ENCODE measurements at places on chromosomes 4 and X.

- DNase-seq: no peak
Measured at GRCh38 chr4:122576261-122577188, 44.3 kb downstream of the IL21 start.

- no peak for DNase-seq
Measured at GRCh38 chr4:120355881-120356280, 289.2 kb upstream of the MAD2L1 start.

DNA sequence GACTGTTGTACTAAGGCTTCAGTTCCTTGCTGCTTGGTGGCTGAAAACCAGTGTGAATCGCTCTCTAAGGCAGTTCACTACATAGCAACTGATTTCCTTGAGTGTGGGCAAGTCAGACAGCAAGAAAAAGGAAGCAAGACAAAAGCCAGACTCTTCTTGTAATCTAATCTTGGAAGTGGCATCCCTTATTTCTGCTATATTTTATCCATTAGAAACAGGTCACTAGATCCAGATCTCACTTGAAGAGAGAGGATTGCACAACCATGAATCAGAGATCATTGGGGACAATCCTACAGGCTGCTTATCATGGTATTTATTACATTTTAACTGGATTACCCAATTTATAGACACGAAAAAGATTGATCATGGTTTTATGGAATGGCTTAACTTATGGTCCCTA is 684.5 kb downstream of the GRID2 start:
- DNase-seq: no peak

DNA sequence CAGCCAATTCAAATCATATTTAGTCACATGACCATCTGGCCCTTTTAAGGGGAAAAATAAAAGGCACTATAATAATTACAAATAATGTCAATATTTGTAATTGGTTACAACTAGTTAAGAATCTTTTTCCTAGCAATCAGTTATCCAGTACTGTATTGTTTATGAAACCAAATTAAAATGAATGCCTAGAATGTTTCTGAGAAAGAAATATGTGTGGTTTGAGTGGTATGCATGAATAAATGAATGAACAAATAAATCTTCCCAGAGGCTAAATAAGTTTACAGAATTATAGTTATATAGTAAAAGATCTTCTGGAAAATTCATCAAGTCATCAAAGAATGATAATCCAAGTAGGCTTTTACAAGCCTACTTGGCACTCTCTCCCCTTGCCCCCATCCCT is 55.8 kb upstream of the F8A3 start:
- no peak for DNase-seq

- DNase-seq: no peak
Measured at GRCh38 chr4:86108137-86108536, 251.7 kb downstream of the MAPK10 start.

DNA sequence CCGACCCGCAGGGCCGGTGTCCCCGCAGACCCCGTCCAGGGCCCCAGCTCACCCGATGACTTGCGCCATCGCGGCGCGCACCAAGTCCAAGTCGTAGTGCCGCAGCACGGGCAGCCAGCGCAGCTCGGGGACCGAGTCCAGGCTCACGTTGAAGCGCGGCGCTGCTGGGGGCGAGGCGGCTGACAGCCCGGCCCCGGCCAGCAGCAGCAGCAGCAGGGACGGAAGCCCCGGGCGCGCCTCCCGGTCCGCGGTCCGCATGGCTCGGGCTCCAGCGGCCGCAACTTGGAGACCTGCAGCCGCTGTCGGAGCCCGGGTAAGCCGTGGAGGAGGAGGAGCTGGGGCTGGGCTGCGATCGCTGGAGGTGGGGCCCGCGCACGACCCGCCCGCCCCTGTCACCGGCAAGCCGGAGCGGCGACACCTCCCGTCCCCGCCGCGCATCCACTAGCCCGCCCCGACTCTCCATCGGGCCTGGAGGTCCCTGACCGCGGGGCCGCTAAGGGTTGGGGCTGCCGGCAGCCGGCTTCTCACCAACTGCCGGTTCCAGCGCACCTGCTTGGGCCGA is at the start of gene NAAA:
Gene NAAA (minus strand): TSS at position 322 of the 562 bp plus-strand sequence. CDS start 64 bp downstream, at position 258.
- DNase-seq: peak; percentile 69

GRCh38 chr4:15755321-15756155 is 22.6 kb upstream of the CD38 start:
- no peak for DNase-seq

DNA sequence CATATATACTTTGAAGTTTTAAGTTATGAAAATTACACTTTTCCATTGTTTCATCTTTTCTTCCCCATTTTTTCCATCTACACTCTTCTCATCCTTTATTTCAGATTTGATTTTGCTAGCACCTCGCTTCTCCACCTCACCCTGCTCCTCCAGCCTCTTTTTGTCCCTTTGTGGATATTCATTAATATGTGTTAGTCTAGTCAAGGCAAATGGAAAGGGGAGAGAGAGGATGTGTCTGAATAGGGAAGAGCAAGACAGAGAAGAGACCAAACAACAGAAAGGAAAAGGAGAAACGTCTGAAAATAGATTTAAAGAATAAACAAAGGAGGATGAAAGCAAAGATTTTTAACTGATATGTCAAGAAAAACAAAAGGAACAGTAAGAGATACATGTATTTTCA is 24.1 kb downstream of the GPM6A start:
- no peak for DNase-seq

DNA sequence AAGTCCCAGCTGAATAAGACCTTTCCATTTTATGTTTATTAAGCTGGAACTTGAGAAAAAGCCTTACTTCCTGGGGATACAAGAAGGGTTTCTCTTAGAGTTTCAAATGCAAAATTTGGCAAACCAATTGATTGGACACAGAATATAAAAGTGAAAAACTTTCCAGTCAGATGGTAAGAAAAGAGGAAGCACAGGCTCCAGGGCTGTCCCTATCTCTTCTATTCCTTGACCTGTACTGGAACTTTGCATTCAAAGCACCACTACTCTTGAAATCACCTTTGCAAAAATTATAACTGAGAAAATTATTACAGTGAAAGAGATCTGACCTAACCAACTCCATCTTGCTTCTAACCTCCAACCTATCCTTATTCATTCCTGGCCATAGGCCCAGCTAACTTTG is 11.7 kb downstream of the PROM1 start:
- no peak for DNase-seq

GRCh38 chrX:73977542-73978169 is 326.3 kb upstream of the ZCCHC13 start:
- no peak for DNase-seq

- DNase-seq: no peak
Measured at GRCh38 chr4:110503270-110504083, 27.5 kb downstream of the ENPEP start.

DNA sequence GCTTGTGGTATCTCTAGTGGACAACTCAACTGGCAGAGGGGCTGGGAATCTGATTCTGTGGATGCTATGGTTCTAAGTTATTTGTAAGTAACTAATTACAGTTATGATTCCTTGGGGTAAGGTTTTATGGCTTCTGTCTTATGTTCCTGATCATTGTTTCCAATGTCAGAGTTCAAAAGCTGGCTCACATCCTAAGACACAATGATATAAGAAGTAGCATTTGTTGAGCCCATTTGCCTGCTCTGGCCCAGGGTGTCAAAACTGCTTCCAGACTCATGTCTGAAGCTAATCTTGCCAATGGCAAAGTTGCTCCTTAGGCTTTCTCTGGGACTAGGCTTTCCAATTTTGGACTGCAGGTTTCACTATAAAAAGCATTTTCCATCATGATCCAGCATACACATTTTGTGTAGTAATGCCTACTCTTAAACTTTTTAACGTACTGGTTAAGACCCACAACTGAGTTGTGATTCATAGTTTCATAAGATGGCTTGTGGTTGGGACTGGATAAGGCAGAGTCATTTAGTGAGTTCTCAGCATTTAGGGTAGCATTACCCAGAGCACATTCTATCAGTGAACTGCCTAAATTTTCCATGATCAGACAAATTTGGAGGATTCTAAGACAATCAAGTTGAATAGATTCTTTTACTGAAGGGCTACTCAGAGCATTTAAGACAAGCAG is 50.0 kb downstream of the CCNI start:
- DNase-seq: no peak

DNA sequence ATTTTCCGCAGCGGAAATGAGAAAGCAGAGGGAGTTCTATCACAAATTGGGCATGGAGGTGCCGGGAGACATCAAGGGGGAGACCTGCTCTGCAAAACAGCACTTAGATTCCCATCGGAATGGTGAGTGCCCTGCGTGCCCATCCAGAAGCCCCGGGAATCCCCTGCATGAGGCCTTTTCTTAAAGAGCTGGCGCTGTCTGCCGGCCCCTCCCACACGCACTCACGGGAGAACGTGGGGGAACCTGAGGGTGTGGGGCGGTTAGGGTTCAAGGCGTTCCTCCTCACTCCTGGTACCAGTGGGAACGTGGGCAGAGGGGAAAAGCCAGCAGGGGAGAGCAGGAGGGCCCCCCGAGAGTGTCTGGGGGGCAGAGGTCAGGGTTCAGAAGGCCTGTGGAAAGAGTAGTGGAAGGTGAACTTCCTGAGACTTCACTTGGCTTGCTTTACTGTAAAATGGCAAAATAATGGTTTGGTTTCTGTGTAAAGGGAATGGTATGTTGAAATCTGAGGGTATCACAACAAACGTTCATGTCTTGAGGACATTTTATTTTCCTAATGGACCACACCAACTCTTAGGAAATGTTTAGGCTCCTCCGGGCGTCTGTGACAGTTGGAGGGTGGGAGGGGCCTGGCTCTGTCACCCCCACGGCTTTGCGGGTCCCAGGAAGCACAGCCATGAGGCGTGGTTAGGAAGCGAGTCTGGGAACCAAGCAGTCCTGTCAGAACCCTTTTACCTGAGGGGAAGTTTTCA is 38.0 kb downstream of the PCGF3 start:
- no peak for DNase-seq

DNA sequence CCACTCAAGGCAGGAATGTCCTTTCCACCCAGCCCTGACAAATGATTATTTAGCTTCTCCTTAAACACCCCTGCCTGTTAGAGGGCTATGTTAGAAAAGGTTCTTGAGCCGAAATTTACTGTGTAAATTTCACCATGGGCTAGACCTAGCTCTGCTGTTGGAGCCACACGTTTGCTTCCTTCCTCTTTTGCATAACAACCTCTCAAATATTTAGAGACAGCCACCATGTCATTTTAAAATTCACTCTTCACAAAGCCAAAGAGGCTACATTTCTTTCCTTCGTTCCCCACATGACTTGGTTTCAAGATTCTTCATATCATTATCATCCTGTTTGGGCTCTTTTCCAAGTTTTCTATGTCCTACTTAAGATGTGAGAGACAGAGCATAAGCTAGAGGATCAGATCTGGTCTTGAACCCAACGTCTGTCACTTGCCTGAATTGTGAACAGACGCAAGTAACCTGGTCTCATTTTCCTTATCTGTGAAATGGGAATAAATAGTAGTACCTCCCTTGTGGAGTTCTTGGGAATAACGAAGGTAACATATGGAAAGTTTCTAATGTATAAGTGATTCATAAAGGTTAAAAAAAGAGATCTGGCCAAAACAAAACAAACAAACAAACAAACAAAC is 6.7 kb downstream of the DOCK11 start:
- no peak for DNase-seq

DNA sequence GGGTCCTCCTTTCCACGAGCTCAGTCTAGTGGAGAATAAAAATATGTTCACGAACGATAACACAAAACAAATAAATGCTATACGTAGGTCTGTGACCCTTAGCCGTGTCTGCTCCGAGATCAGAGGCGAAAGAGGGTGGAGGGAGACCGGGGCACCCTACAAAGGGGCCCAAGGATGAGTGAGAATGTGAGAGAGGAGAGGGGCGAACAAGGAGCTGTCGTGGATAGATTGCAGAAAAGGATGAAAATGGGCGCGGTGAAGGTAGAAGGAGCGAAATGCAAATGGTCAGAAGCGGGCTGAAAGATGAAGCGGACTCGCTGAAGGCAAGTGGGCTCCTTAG is 6.2 kb upstream of the ZBTB33 start:
- no peak for DNase-seq

- DNase-seq: no peak
Measured at GRCh38 chr4:115090483-115091075, 22.8 kb downstream of the NDST4 start.

DNA sequence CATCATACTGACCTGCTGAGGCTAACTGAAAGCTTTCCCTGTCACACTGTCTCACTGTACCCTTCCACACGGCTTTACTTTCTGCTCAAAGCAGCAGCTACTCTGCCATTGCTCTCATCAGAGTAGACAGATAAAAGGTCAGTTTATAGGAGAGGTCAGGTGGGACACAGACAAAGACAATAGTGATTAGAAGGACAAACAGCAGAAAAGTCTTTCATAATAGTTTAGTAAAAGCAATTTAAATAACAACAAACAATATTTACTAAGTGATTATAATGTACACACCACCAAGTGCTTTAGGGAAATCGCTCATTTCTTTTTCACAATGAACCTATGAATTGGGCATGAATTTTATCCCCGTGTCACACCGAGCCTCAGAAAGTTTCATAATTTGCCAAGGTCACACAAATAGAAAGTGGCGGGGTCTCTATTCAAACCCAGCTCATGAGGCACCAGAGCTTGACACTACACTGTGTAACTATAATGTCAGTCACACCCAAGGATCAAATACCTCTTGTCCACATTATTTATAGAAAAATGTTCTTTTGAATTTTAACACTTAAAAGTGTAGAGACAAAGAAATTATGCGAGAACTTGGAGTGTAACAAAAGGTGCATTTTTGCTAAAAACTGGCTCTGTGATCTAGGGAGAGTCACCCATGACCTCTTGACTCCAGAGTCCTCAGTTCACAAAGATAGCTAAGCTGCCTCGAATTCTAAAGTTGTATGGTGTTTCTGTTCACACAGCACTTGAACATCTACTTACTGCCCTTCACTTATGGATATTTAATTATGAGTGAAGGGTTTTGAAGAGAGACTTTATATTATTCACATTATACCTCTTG is 24.5 kb upstream of the SORBS2 start:
- no peak for DNase-seq

DNA sequence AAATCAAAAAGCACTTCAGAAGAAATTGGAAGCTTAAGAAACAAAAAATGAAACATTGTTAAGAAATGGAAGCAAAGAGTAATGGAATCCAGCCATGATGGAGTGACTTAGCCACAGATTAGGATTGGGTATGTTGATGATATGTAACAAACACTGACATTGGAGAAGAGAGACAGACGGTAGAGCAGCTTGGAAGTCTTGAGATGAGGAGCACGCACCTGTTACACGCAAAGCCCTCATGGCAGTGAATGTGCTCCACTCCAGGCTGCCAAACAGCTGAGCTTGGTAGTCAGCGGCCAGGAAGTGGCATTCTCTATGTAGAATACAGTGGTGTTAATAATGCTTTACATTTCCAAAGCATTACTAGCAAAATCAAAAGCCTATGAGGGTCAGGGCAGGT is 56.9 kb upstream of the GPRIN3 start:
- DNase-seq: no peak

DNA sequence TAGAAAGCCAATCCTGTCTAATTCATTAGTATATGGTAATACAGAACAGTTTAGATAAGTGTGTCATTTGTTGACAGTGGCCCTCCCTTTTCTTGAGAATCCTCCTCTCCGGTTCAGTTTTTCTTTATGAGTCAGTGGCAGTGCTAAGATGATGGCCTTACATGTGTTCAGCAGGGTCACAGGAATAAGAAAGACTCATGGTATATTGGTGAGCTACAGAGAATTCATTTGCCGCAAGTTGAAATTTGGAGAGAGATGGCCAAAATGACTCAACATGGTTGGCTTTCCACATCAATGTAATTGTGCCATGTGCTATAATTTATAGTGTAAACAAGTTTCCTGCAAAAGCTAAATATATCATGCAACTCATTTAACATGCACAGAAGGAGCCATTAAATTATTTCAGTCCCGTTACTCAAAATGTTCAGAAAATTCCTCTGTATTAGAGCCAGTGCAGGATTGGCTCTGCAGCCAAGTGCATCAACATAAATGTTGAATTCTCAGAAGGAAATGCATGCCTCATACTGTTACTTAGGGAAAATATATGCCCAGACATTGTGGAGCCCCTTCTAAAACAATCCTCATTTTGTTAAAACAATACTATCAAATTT is 374.3 kb downstream of the AFF2 start:
- no peak for DNase-seq
